NCI-H446 treated with DMSO at 0.1 percent for 48 hours (cell line): ENCODE measurements at places on chromosomes 13 and 19.

DNA sequence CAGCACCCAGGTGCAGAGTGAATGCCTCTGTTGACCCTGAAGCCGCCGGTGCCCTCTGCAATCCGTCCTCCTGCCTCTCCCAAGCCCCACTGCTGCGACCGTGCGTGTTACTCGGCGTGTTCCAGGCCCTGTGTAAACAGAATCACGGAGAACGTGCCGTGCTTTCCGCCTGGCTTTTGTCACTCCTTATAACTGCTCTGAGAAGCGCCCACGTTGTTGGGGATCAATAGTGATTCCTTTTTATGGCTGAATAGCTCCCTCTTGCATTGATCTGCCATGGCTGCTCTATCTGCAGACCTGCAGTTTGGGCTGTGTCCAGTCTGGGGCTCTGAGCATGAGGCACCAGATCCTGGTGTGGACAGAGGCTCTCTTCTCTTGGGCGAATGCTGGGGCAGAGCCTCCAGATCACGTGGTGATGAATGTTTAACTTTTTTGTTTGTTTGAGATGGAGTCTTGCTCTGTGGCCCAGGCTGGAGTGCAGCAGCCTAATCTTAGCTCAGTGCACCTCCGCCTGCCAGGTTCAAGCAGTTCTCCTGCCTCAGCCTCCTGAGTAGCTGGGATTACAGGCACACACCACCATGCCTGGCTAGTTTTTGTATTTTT, 15.8 kb downstream of the ADPRHL1 start:
- no peak for DNase-seq

- no peak for DNase-seq
These were observed 42.2 kb upstream of the HNRNPA1L2 start for GRCh38 chr13:52599848-52600603.

GRCh38 chr13:74562381-74562780, 428.2 kb upstream of the KLF12 start:
- DNase-seq = no peak

DNA sequence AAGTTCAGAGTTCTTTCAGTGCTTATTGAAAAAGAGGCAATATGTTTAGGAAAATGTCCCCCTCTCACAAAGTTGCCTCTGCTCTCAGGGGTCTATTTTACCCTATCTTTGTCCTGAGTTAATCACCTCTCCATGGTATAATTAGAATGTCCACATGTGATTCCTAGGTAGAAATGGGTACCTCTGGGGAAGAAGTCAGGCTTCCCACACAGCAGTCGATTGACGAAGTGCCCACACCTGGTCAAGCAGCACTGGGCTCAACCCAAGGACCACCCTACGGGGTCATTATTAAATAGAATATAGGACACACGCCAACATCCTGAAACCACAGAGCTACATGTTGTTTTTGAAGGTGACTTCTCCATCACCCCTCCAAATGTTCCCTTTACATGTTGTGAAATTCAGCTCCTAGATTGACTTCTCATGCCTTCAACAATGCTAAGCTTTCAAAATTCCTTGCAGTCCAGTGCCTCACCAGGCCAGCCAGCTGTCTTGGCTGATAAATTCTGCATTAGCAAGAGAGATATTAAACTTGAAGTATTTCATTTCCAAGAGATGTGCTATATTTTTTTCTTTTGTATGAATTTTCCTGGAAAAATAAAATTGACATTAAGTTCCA, 43.6 kb upstream of the FAM124A start:
- DNase-seq = no peak

DNA sequence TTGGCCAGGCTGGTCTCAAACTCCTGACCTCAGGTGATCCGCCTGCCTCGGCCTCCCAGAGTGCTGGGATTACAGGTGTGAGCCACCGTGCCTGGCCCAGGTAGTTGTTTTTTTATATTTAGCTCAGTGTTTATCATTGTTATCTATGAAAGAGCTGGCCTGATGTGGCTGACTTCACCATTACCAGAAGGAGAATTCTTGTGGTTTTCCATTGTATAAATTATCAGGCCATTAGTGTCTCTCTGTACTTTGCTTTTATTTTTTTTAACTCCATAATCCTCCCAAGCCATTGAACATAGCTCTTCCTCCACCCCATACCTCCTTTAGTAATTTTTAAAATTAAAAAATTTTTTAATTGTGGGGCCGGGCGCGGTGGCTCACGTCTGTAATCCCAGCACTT, 24.2 kb downstream of the CERS4 start:
- no peak for DNase-seq

DNA sequence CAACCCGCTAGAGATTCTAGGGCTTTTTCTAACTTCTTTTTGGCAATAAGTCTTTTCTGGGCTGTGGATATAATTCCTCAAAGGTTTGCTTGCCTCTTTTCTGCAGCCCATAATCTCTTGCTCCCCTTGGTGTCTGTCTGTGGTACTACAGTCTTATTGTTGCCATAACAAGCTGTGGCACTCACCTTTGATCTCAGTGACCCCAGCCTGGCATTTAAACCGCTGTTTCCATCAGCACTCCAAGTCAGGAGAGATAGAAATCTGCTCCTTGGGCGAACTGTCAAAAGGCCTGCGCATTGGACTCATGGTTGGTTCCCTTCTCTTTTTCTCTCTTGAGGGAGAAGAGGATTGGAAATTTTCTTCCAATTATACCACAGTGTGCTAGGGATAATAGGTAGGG, 14.5 kb upstream of the MPHOSPH8 start:
- DNase-seq = no peak
